Activated CD4-positive, alpha-beta T cell treated with anti-CD3 and anti-CD28 coated beads, Interleukin-2, amount 50 U/mL, for 1 hour (primary cell): ENCODE measurements at places on chromosomes 6 and 20.
A peak's percentile ranks its signal among the peaks of the same experiment; 100 is the strongest.

- no peak for DNase-seq
These were observed 65.9 kb upstream of the CLDN20 start for GRCh38 chr6:155197932-155198331.

DNA sequence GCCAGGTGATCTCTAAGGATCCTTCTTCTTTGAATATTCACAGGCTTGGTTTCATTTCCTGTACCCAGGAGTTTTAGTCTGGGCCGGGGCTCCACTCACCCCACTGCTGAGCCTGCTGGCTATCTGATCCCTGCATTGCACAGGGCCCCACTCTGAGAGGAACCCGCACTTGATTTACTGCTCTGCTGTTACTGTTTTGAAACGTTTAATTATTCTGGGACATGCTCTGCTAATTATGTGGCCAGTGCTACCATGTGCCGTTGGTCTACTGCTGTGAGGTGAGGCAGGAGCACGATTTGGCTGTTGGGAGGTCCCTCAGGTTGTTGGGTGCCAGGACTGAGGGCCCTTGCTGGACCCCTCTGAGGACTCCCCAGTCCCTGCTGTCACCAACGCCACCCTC, 108.7 kb upstream of the SIRPA start:
- no peak for DNase-seq

DNA sequence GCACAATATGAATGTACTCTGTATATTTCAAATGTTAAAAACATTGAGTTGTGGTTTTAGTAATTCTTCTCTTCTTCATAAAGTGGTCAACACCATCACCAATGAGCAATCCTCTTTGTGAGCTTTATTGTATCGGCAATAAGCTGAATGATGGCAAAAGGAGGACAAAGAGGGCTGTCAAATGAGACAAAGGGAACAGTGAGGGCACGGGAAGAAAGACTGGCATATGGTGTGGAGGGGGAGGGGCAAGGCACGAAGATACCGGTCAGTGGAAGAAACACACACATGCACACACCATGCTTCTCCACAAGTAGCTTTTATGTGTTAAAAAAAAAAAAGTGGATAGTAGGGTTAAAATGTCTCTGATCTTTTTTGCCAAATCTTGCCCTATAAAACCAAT, 506.8 kb upstream of the CITED2 start:
- DNase-seq: no peak

DNA sequence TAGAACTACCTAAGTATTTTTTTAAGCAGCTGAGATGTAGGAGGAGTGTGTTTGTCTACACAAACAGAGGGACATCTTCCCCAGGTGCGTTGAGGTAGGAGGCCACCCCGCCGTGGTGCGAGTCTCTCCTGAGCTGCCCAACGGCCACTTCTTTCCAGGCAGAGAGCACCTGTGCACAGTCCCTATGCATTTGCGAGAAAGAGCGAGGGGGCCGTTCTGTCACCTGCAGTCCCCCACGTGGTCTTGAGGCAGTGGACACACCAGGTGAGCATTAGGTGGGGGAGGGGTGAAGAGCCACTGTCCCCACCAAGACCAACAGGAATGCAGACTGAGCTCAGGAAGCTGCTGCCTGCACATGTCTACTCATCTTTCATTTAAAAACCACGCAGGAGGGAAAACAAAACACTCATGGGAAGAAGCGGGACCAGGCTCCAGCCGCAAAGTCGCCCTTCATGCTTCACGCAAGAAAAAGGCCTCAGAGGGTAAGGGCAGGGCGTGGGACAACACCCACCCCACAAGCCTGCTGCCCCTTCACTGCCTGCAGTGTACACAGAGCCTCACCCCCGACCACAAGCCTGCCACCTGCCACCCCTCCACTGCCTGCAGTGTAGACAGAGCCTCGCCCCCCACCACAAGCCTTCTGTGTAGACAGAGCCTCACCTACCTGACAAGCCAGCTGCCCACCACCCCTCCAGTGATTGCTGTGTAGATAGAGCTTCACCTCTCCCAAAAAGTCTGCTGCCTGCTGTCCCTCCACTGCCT, 142.0 kb downstream of the DLL1 start:
- no peak for DNase-seq

DNA sequence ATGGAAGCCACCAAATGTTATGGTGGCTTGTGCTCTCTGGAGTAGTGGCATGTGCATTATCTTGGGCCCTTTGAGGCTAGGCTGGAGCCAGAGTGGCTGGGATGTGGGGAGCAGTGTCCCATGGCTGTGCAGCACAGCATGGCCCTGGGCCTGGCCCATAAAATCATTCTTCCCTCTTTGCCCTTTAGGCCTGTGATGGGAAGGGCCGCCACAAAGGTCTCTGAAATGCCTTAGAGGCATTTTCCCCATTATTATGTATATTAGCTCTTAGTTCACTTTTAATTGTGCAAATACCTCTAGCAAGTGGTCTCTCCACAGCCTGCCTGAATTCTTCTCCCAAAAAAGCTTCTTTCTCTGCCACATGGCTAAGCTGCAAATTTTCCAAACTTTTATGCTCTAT, 297.3 kb upstream of the IRAK1BP1 start:
- DNase-seq: no peak

DNA sequence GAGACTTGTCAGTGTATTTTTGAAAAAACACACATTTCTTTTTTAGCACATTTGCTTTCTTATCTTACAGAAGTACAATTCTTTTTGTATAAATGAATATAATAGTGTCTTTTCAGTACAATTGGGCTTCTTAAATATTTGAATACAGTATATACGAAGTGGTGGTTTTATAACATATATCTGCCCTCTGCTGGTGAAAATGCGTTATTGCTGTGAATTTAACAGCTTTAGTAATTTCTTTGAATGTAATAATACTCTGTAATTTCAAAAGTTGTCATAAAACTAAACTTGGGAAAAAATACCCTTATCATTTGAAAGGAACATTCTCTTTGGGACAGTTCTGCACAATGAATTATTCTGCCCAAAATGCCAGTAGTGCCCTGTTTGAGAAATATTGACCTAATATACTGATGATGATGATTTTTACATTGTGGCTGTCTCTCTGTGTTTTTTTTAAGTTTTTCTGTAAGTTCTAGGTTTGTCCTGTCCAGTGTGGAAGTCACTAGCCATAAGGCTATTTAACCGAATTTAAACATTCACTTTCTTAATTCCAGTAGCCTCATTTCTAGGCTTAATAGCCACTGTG, 19.0 kb downstream of the SMAP1 start:
- DNase-seq: no peak

DNA sequence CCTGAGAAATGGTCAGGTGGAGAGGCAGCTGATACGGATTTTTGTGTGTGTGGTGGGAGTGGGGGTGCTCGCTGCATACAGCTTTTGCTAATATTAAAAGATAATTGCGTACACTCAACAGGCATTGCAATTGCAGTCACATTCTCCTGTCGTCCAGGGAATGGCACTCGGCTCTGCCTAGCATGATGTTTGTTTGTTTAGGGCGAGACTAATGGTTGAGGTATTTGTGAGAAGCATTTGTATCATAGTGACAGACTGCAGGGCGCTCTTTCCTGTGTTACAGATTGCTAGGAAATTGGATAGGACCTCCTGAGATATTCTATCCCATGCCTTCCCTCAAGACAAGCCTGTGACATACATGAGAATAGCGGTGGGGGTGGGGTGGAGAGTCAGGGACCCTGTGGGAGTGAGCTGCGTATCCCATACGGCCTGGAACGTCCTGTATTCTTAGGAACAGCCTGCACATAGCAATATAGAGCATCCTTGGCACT, 207.4 kb downstream of the SOX4 start:
- no peak for DNase-seq

DNA sequence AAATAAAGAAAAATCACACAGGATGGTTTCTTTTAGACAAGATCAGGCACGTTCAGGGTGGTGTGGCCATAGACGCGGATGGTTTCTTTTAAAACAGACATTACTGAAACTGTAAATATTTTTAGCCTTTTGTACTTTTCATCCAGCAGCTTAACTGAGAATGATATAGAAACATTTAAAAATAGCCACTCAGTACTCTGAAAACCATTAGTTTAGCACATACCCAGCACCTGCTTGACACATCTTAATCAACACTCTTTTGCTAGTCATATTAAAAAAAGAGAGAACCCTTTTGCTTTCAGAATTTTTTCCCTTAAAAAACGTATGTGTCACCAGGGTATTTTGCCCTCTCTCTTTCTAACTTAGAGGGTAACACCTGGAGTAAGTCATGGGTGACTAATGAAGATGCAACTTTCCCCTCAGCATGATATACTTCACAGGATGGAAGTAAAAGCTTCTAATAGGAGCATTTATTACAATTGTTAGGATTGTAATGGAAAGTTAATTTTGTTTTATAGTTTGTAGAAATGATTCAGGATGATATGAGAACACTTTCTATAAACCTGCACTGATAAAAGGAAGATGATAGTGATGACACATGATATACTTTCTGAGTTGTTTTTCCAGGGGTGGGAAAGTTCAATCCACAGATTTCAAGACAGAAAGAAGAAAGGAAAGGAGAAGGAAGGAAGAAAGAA, 45.2 kb downstream of the BACH2 start:
- no peak for DNase-seq

DNA sequence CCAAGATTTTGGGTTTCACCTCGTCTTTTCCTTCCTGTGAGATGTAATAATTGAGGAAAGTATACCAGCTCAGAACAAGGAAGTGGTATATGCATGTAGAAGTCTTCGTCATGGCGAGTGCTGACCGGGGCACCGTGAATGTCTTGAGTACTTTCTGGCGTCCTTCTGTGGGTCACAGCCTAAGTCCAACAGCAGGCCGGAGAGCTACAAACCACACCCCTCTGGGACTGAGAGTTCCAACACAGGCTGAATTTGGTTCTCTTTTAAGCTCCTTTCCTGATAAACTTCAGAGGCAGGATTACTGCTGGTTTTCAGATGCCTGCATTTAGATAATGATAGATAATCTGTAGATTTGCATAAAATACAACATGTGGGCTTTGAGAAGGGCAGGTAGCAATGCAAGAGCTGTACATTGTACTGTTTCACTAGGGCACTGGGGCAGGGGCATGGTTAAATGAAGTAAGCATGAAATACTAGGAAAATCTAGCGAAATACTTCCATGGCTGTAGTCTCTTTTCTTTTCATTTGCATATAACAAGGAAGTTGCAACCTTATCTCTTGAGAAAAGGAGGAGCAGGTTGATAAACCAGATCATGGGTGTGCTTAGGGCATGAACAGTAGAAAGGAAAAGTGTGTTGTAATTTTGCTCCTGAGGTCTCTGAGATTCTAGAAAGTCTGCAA, at the start of gene ADTRP:
ADTRP (minus strand) TSS at position 156 of the 681 bp plus-strand sequence; CDS start at position 112, 44 bp downstream.
- no peak for DNase-seq

DNA sequence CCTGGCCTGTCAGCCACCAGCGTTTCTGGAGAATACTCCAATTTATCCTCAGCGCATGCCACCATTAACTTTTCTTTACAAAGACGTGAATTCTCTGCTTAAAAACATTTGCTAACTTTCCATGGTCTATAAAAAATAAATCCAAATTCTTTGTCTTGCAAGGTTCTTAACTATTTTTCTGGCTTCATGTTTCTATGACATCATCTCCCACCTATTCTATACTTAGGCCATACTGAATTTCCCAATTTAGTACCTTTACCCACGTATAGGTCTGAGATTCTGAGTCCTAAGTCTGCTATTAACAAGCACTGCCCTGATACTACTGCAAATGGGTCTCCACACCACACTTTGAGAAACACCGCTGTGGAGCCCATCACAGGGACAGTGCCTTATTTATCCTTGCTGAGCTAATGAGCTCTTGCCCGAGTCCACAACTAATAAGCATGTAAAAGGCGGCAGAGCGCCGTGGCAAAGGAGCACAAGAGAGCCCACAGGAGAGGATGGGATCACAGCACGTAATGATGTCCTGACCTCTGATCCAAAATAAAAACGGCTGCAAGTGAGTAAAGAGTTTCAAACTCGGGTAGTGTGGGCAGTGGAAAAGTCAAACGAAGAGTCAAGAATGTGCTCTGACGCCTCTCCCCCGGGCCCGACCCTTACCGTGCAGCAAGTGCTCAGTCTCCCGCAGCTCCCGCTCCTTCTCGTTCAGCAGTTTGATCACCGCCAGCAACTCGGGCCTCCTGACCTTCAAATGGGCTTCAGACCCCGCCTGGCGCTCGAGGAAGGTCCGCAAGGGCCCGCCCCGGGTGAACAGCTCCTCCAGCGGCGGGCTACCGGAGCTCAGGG, 519 bp downstream of the MTRF1L start:
- DNase-seq: no peak

- no peak for DNase-seq
These were observed 11.2 kb downstream of the TCFL5 start for GRCh38 chr20:62850333-62850974.

- DNase-seq: peak; percentile 74
These were observed 92.6 kb upstream of the CLDN20 start for GRCh38 chr6:155171109-155171746.

GRCh38 chr6:3835785-3836184, 13.4 kb upstream of the FAM50B start:
- no peak for DNase-seq

GRCh38 chr20:25252686-25253421, 5.0 kb downstream of the PYGB start:
- DNase-seq: no peak

- no peak for DNase-seq
These were observed 25.2 kb downstream of the MANBAL start for GRCh38 chr20:37314617-37315016.

DNA sequence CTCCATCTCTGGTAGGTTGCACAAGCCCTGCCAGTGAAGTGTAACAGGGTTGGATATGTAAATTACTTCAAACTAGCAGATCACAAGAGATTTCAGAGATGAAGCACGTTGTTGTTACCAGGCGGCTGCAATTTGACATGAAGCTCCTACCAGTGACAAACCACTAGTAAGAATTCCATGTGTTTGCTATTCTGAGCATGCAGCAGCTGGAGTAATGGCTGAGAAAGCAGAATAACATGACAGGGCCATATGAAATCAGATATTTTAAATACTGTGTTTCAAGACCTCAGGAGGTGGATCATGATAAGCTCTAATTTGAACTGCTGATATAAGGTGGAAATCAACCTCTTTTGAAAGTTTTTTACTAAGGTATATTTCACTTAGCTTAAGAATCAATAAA, 11.4 kb downstream of the RIN2 start:
- no peak for DNase-seq

DNA sequence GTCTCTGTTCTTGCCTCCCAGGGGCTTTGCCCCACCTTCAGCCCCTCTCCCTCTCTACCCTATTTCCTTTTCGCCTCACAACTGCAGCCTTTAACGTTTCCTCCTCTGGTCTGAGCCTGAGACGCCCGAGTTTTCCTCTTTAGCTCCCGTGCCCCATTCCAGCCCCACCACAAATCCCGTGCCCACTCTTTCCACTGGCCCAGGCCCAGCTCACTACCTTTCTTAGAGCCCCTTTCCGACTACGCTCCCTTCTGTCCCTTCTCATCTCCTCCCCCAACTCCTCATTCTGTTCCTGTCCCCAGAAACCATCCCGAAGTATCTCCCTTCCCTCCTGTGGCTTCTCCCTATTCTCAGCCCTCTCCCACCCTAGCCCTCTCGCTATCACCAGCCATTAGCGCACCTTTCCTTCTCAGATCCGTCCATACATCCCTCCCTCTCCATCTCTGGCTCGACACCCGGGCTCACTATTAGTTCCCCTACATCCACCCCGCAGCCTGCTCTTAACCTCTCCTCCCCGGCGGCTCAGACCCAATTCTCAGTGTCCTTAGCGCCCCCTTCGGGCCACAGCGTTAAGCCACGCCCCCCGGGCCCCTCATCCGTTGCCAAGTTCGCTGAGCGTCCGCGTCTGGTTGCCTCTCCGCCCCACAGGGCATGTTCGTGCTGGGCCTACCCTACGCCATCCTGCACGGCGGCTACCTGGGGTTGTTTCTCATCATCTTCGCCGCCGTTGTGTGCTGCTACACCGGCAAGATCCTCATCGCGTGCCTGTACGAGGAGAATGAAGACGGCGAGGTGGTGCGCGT, 2.7 kb downstream of the SLC32A1 start:
- DNase-seq: peak; percentile 51

- DNase-seq: no peak
These were observed 92.6 kb downstream of the CAP2 start for GRCh38 chr6:17485946-17486345.
